ENCODE measurements at places on chromosomes 6 and 20.

- no peak for DNase-seq
Observed at GRCh38 chr6:131427434-131428058, 145.5 kb upstream of the ARG1 start.

- no peak for DNase-seq
Observed at GRCh38 chr6:68958327-68958726, 323.2 kb downstream of the ADGRB3 start.

- DNase-seq, result no peak
Observed at GRCh38 chr20:34515484-34516246, 557 bp upstream of the DYNLRB1 start.

DNA sequence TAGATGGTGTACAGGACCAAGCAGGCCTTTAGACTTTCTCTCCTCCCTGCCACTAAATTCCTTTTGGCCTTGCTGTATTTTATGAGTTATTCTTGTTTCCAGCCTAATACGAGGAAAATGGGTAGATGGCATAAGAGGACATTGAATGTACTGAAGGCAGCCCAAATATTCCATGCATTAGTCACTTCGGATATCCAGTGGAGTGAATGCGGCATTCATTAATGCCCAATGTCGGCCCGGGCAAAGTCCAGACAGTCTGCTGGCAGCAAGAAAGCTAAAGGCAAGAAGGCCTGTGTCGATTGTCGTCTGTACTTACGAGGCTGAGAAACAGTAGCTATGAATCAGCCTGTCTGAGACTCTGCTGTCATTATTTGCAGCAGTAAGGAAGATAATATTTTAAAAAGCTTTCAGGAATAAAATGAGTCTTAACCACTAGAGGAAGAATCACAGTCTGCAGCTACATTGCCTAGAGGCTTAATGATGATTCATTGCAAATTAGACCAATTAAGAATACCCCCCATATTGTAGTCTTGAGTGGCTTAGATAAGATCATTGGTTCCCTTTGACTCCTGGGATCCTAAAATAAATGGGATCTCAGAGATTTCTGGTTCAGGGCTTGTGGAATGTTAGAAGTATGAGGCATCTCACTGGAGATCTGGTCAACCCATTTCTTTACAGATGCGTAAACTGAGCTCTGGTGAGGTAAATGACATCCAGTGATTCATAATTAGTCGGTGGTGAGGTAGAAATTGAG is 534.1 kb upstream of the JAG1 start:
- DNase-seq, result no peak

DNA sequence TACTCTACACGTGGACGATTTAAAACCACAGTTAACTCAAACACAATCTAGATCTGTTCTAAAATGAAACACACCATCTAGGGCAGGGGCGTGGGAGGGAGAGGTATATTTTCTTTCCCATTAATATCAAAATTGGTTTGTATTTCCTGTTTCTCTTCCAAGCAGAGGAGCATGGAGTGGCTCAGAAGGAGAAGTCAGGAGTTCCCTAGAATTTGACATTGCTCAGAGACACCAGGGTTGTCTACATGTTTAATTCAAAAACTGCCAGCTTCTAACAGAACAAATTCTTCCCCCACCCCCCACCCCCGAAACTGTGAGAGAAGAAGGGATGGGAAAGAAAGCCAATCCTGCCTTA is 2.3 kb downstream of the PREX1 start:
- DNase-seq, result no peak

DNA sequence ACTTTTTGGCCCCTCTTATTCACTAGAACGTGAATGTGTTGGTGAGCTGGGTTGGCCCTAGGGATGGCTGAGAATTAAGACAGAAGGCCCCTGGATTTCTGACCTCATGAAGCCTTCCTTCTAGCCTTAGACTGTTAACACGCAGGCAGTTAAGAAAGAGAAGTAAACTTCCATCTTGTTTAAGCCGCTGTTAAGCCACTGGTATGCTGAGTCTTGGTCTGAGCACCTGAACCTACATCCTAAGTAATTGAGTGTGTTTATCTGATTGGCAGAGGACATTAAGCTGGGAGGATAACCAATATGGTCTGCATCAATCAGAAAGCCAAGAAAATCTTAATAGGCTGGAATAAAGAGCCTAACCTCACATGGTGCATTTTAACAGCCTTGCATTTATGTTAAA is 535.0 kb upstream of the ARID1B start:
- DNase-seq, result no peak

- no peak for DNase-seq
Observed at GRCh38 chr6:149840345-149841075, 23.6 kb downstream of the LRP11 start.

- no peak for DNase-seq
Observed at GRCh38 chr6:146693342-146693741, 94.6 kb downstream of the ADGB start.

DNA sequence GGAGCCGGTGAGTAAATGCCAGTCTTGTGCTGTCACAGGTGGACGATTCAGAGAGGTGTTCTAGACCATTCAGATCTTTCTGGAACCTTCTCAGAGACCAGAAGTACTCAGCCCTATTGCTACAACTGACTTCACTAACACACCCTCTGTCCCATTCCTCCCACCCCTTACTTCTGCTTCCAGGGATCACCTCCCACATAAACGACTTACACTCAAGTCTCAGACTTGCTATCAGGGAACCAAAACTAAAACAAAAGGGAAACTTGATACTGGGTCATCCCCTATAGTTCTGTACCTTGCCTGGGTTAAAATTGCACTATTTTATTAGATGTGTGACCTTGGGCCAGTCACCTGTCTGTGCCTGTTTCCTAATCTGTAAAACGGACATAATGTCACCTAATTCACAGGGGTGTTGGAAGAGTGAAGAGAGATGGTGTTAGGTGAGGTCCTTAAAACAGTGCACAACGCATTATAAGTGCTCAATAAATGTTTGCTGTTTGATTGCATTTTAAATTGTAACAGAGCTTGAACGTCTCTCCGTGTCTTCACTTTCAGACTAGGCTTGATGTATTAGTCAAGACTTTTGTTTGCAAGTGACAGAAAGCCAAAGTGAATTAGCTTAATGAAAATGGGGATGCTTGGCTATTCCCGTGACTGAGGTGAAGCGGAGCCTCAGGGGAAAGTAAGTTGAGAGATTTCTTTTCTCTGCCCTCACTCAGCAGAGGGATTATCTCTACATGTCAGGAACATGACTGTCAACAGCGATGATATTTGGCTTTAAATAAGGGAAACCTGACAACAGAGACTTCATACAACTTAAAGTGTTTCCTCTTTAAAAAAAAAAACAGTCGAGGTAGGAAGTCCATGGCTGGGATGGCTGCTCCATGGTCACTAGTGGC is 3.0 kb upstream of the SRXN1 start:
- DNase-seq, result no peak

- DNase-seq, result no peak
Observed at GRCh38 chr6:77106992-77107391, 356.3 kb downstream of the HTR1B start.

- DNase-seq, result no peak
Observed at GRCh38 chr6:65569505-65569904, 137.5 kb downstream of the EYS start.

GRCh38 chr20:33914919-33915318 is 78.8 kb upstream of the RALY start:
- no peak for DNase-seq

- DNase-seq, result no peak
Observed at GRCh38 chr6:106213660-106214289, 111.8 kb downstream of the ATG5 start.

DNA sequence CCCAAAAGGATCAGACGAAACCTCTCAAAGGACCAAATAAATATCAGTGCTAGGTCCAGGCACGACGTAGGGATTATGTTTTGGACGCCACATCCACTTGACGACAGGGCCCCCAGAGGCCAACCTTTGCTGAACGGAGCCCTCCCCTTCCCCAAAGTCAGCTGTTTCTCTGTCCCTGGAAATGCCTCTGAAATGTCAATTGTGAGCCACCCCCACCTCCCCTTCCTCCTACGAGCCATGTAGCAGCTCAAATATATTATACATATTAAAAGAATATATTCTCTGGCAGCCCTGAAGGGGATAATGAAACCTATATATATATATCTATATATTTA is 39.6 kb upstream of the BLCAP start:
- DNase-seq, result no peak

DNA sequence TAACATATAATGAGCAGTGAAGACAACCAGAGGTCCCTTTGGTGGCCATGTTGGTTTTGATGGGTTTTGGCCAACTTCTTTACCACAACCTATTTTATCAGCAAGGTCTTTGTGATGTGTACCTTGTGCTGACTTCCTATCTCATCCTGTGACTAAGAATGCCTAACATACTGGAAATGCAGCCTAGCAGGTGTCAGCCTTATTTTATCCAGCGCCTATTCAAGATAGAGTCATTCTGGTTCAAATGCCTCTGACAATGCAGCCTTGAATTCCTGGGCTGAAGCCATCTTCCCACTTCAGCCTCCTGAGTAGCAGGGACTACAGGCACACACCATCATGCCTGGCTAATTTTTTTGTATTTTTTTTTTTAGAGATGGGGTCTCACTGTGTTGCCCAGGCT is 7.8 kb upstream of the TRIM38 start:
- no peak for DNase-seq

DNA sequence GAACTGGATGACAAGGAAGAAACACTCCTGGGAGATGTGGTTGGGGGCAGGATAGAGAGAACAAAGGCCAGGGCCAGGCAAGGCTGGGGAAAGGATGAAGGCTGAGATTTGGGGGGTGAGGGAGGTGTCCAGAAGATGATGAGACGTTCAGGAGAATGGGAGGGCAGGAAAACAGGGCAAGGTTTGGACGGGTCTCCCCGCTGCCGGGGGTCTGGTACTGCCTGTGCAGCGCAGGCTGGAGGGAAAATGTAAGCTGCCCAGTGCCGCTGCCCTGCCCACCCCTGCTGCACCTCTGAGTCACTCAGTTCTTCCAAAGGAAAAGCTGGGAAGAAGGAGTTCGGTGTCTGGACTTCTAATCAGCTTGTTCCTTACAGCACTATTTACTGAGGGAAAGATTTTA is 130.9 kb downstream of the DTNBP1 start:
- no peak for DNase-seq

DNA sequence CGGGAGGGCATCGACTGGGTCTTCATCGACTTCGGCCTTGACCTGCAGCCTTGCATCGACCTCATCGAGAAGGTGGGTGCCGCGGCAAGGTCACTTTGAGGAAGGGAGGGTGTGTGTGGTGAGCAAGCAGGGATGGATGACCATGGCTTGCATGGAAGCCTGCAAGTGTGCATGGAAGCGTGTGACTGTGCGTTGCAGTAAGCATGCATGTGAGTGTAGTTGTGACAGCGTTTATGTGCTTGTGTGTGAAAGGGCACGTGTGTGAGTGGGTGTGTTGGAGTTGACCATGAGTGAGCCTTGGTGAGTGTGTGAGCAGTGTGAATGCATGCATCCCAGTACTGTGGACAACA is 32.5 kb downstream of the MYH7B start:
- no peak for DNase-seq

DNA sequence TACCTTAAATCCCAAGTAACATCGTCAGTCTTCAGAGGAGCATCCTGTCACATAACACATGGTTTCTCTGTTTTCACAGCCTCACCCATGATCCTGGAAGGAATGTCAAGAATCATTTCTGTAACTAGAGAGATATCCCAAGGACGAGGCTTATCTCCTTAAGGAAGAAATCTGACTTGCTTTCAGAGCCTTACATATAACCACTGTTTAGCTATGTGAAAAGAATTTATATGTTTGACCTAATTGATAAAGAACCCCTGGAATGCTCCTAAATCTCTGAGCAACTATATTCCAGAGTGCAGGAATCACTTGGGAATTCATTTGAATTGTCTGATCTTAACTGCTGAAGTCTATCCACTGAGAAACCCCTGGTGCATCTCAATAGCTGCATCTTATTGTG is 243.1 kb downstream of the ALDH8A1 start:
- DNase-seq, result peak; percentile 66

DNA sequence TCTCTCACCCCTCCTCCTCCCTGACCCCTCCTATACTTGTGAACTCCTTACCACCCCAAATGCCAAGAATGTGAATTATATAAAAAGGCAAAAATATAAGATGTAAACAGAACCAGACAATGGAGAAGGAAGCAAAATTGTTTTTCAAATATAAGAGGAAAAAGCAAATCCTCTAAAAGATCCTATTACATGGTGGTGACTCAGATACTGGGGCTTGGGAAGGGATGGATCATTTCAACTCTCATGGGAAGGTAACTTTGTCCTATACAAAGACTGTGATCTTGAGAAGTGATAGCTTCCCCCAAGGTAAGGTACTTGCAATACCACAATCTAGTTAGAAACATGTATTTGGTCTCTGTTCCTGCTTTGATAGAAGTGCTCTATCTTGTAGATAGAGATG is 24.6 kb upstream of the TNFRSF21 start:
- DNase-seq, result no peak
